ENCODE measurements at places on chromosomes 12 and 14.

DNA sequence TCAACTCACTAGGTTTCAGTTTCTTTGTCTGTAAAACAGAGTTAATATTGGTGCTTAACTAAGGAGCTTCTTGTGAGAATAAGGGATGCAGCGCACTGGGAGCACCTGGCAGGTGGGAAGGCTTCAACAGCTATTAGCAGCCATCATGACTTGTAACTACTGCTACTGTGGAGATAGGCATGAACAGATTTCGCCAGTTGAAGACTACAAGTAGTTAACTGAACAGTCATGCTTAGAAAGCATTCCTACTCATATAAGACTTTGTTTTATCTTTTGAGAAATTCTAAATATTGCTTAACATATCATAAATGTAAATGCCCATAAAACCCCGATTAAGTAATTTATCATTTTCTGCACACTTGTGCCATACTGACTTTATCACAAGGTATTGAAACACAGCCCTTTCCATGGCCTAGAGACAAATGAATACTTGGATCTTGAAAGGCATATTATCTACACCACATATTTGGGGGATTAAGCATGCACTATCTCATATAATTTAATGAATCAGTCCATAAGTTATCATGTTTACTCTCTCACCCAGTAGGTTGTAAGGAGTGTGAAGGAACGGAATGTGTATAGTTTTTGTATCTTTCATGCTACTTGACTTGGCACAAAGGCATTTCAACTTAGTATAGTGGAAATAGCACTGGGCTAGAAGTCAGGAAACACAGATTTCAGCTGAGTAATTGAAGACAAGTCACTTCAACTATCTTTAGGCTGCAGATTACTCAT lies 16.1 kb downstream of the NTN4 start:
- DNase-seq = no peak

GRCh38 chr14:28772613-28773012 lies 6.0 kb downstream of the FOXG1 start:
- DNase-seq = no peak

GRCh38 chr14:64841121-64841651 lies 38.5 kb downstream of the SPTB start:
- no peak for DNase-seq

DNA sequence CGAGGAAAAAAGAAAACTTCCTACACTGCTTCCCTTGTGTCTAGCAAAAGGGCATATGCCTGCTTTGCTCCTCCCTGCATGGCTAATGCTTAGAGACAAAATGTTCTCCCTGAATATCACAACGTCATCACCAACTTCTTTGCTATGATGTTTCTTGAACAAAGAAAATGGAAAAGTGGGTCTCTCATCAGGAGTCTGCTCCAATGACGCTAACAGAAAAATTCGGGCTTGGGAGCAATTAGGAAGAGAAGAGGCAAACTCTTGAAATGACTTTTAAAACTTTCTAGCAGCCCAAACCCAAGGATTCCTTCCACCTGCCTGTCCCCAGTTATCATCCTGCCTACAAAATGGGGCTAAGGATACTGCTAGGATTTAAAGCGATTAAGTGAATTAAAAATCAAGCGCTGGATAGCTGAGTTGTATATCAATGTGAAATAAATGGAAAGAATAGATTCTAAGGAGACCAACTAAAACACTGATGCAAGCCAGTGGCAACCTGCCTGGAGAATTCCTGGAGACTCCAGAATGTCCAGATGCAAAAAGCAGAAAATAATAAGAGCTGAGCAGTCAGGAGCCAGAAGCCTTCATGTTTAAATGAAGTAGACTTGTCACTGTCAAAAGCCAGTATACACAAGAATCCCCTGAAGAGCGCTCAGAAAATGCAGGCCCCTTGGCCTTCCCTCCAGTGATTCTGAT lies 183.8 kb downstream of the DPF3 start:
- no peak for DNase-seq

- no peak for DNase-seq
These were observed 743.5 kb downstream of the DIO2 start for GRCh38 chr14:79467835-79468234.

DNA sequence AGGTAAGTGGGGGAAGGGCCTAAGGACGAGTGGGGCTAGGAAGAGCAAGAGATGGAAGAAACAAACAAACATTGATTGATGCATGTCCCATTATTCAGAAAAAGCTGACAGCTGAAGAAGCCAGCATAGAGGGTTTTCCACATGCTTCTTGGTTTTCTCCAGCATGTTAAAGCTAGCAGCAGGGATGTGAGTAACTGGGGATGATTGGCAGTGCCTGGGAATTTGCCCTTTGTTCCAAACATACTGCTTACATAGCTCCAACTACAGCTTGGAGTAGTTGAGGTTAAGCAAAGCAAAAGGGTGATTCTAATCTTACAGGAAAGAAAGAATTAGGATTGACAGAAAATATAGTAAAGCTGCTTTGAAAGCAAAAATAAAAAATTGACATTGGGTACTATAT lies 68.0 kb upstream of the IFNG-AS1 start:
- no peak for DNase-seq

DNA sequence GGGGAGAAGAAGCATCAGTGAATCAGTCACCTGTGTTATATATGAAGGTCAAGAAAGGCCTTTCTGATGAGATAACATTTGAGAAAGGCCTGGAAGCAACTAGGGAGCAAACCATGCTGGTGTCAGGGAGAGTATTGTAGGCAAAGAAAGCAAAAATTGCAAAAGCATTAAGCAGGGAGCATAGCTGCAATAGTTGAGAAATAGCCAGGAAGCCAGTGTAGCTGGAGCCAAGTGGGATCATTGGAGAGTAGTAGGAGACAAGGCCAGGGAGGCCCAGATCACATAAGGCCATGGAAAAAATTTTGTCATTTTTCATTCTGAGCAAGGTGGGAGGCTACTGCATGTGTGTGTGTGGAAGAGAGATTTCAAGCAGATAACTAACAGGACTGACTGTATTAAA lies 18.8 kb upstream of the MAGOHB start:
- no peak for DNase-seq

DNA sequence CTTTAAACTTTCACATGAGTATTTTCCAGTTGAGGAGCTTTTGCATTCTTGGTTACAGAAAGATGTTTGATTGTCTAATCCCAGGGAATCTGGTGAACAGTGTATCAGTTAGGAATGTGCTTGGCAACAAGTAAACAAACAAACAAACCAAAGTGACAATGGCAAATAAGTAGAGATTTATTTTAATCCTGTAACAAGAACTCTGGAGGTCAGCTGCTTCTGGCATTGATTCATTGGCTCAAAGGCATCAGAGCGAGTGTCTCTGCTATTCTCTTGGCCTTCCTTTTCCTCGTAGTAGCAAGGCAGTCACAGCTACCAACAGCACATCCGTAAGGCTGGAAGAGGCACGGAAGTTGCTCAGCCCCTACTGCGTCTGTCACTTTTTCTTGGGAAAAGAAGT lies 37.2 kb downstream of the CRADD start:
- no peak for DNase-seq

DNA sequence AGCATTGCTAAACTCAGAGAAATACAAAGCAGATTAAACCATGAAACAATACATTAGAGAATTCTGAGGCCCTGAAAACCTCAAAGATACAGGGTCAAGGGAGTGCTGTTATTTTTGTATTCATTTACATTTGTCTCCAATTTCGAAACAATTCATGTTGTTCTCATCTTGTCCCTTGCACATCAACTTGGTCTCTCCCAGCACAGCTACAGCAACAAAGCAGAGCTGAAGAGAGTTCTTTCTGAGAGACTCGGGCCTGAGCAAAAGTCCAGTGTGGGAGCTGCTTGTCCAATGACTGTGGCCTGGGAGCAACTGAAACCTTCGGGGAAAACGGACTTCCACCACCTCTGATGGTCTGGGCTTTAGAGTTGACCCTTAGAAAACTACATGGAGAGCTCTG lies 79.4 kb upstream of the CDKN3 start:
- DNase-seq = no peak

- DNase-seq = no peak
These were observed 13.2 kb downstream of the LALBA start for GRCh38 chr12:48556631-48557030.

DNA sequence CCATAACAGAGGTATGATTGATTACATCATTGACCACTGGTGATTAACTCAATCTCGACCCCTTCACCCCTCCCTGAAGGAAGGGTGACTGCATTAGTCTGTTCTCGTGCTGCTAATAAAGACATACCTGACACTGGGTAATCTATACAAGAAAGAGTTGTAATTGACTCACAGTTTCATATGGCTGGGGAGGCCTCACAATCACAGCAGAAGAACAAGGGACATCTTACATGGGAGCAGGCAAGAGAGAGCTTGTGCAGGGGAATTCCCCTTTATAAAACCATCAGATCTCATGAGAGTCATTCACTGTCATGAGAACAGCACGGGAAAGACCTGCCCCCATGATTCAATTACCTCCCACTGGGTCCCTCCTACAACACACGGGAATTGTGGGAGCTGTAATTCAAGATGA lies 55.9 kb upstream of the TMCC3 start:
- DNase-seq = no peak

- no peak for DNase-seq
These were observed 43.5 kb upstream of the P2RX7 start for GRCh38 chr12:121089031-121089812.

DNA sequence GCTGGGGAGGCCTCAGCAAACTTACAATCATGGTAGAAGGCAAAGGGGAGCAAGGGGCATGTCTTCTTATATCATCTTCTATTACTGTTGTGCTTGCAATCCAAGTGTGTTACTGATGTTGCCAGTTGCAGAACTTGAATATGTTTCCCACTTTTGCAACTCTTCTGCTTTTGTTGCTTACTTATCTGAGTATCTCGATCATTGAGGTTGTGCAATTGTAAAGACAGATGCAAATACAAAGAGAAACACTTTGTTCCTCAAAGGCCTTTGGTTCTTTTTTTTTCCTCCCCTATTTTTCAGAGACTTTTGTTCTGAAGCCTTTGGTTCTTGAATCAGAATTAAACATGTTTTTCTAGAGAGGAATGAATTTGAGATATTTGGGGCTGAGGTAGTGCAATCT lies 3.7 kb upstream of the COX8C start:
- no peak for DNase-seq

DNA sequence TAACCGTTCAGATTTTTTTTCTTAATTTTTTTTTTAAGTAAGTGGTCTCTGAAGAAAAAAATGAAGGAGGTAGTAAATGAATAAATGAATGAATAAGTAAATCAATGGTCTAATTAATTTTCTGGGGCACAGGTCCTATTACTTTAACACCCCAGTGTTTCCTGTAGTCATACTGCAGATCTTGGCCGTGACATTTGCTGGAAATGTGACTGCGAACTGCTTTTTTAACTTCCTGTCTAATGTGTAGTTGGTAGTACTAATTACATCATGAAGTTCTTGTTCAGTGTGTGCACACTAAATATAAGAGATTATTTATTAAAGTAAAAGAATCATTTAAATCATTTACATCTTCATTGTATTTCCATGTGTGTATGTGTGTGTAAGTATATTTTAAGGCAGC lies 45.4 kb downstream of the AEBP2 start:
- DNase-seq = no peak

DNA sequence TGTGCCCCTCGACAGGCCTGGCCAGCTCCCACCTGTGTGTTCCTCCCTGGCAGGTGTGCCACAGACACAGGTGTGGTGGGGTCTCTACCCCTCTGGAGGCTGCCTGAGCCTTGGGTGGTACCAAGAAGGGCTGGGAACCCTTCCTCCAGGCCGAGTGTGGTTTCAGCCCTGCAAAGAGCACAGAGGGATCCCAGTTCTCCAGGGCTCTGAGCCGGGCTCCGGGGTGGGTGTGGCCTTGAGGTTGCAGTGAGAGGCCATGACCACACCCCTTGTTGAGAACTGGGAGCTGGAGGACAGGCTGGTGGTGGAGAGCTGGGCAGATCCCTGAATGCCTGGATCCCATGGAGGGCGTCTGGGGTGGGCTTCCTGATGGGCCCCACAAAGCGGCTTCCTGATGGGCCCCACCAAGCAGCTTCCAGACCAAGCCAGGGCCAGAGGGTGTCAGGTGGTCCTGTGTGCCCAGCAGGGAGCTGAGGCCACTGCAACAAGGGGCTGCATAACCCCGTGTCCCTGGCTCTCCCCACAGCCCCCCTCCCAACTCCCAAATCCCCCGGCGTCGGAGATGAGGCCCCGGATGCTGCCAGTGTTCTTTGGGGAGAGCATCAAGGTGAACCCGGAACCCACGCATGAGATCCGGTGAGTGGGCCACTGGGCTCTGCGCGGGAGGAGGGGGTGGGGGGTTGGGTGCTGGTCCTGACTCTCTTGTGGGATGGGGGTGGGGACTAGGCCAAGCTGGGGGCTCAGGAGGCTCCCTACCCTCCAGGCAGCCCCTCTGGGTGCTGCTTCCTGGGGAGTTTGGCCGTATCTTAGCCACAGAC lies 16.6 kb downstream of the RFLNA start:
- DNase-seq = no peak

DNA sequence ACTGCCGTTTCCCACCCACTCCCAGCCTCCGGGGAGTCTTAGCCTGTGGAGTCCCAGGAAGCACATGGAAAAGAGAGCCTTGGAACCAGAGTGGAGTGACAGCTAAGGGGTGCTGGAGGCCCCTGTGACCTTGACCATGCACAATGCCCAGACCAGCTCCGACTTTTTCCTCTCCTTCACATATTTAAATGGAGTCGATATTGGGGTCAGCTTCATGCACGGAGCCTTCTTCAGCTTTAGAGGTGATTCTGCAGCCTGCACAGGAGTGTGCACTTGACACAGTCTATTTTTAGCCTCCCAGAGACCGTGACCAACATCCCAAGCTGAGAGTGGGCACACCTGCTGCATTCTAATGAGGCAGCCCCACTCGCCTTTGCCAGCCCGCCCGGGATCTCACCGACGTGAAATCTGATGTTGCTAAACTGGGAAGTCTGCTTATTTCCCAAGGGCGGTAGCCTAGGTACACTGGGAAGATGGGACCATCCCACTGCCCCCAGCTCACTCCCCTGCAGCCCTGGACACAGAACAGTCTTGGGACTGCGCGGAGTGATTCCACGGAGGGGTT lies 47.5 kb downstream of the PRMT8 start:
- DNase-seq = peak; percentile 64

- DNase-seq = no peak
These were observed 213.2 kb upstream of the FOXN3 start for GRCh38 chr14:89630101-89630829.

DNA sequence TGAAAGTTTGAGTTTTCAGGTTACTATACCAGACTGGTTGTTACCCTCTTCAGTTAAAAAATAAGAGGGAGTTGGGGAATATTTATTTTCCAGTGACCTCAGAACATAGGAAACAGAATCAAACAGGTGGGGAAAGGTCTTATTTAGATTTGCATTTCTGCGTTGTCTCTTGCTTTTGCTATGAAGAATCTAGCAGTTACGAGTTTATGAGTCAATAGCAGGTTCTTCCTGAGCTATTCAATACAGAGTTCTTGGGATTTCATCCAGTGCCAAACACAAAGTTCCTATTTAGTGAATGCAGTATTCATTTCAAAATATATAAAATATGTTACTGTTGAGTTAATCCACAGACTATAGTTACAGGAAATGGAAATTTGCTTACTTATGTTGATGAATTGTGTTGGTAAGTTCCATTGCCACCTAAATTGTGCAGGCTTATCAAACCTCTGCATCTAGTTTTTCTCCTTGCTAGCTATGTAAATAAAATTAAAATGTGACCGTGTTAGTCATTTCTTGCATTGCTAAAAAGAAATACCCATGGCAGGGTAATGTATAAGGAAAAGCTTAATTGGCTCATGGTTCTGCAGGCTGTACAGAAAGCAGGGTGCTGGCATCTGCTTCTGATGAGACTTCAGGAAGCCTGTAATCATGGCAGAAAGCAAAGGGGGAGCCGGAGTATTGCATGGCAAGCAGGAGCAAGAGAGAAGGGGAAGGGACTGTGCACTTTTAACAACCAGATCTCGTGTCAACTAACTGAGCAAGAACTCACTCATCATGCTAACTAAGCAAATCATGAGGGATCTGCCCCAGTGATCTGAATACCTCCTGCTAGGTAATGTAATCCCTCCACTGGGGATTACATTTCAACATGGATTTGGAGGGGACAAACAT lies 110.2 kb downstream of the KTN1 start:
- no peak for DNase-seq

Data from coronary artery (tissue), 2 donors.